ENCODE measurements at places on chromosomes 1 and 21.

- DNase-seq, result no peak
Measured at GRCh38 chr1:231390071-231390470, 32.0 kb downstream of the EGLN1 start.

DNA sequence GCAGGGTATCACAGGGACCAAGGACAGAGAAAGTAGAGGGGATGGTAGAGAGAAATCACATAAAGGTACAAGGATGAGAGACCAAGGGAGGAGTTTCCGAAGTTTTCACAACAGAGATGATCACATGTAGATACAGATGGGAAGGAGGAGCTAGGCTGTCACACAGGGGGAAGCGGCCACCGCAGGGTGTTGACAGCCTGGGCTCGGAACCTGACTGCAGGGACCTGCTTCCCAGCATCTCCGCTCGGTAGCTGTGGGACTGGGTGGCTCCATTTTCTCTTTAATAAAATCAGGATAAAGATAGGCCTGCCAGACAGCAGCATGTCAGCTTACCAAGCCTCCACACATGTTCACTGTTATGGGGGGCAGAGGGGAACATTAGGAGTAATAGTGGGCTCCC lies 32.3 kb downstream of the CDCA8 start:
- no peak for DNase-seq

DNA sequence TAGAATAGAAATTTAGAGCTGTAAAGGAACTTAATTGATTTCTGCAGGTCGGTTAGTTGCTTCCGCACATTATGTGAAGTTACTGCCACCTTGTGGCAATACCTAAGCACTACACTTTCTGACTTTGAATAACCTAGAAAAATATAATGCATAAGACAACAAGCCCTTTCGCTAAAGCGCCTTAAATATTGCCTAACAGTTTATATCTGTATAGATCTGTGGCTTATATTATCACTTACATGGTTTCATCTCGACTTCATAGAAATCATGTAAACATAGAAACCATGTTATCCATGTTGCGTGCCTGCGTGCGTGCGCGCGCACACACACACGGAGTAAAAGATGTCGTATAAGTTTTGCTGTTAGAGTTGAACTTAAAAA lies 10.9 kb upstream of the IFI16 start:
- peak; percentile 71 for DNase-seq

DNA sequence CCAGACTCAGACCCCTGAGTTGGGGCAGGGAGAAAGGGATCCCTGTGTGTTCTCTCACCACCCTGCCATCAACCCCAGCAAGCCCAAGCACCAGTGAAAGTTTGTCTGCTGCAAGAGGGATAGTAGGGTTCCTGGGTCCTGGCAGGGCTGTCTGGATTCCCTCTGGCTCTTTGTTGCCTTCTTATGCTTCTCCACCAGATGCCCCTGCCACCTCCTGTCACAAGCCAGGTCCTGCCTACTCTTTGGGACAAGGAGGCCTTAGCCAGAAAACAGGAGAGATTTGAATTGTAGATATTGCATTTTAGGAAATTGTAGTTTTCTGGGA lies 21.7 kb downstream of the UBE2T start:
- DNase-seq, result no peak

- peak; percentile 73 for DNase-seq
Measured at GRCh38 chr1:202807451-202807925, 733 bp downstream of the KDM5B start.

DNA sequence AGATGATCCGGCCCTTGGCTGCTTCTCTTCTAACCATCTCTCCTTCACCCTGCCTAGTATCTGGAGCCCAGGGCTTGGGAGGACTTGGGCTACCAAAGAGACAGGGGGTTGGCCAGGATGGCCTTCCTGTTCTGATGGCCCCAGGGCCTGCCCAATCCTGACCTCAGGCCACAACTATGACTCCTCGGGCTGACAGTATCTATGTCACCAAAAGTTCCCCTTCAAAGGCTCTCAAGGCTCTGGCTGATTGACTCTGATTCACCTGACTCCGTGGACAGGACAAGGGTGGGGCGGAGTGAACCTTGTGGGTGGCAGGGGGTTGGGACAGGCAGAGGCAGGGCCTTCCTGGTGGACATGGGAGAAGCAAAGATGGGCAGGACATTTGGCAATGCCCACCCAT lies 12.7 kb downstream of the MEF2D start:
- DNase-seq, result no peak

DNA sequence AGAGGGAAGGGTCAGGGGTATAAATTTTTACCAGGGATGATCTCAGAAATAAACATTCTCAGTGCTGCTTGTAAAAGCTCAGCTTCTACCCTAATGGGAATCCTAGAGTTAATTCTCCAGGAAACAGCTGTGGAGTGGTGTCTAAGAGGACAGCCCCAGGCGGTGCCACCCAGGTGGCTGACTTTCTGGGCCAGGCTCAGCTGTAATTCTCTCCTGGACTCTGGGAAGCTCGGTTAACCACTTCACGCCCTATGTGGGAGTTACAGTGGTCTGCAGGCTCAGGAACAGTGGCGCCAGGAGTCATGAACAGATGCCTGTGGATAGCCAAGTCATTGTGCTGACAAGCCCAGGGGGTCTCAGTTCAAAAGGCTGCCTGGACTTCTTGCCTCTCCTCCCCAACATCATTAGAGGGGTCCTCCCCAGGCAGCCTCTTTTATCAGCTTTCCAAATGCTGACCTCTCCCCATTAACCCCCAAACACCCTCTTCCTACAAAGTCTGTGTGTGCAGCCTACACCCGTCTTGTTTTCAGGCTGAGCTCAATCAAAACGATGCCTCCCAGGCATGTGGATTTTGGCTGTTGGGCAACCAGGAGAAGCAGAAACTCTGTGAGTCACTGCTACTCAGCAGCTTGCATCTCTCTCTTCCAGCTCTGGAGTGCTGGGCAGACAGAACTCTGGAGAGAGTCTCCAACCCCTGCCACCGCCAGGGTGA lies 1.2 kb downstream of the HHIPL2 start:
- DNase-seq, result no peak

DNA sequence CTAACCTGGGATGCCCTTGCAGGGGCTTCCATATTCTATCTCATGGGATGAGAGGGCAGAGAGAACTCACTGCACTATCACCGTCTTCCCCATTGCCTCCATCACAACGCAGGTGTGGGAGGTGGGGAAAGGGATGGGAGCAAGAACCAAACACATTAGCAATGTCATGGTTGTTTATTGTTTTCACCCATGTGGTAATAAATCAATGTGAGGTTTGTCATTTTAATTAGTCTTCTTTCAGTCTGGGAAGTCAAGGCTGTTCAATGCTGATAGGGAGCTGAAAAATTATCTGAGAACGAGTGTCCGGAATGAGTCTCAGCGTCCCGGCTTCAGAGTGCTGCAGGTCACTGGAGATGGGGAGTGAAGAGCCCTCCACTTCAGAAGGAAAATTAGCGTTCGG lies 268.5 kb downstream of the DUSP10 start:
- DNase-seq, result no peak

DNA sequence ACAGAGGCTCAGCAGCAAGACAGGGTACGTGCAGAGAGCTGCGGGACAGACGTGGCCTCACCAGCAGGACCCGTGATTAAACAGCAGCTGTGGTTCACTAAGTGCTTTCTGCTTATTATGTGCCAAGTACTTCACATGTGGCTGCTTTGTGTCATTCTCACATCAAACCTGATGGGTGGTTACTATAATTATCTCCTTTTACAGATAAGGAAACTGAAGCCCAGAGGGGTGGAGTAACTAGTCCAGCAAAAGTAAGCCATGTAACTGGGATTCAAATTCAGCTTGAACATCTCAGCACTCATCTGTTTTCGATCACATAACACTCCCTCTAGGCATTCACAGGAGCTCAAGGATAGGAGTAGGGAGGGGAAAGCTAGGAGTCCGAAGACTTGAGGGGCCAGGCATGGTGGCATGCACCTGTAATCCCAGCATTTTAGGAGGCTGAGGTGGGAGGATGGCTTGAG lies 50.8 kb upstream of the CLIC4 start:
- DNase-seq, result no peak

DNA sequence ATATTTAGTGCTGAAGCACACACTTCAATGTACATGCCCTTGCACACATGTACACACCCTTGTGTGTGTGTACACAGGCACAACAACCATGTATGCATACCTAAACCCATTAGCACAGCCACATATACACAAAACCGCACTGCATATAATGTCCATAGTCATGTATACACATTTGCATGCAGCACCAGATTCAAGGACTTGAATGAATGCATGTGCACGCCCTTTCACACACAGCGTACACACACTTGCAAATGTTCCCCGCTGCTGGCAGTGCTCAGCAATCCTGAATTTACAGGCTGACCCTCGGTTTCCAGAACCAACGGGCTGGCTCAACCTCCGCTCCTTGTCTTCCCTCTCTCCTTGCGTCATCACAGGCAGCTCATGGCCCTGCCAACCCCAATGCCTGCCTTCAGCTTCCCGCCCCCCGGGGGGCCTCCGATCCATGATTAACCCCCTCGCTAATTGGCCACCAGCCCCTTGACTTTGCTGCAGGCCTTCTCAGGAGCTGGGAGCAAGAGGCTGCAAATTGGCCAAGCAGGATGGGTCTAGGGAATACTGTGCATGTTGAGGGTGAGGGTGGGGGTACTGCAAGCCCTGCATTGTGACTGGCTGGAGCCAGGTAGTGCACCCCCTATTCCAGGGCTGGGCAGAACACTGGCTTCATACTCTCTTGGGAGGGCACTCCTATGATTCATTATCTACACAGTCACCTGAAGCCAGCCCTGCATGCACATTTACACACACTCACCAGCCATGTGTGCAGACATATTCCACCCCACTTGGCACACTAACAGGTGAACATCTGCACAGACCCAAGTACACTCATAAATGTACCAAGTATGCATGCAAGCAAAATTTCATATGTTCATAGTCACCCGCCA lies 7.9 kb downstream of the GPR3 start:
- DNase-seq, result no peak

- no peak for DNase-seq
Measured at GRCh38 chr1:219277304-219278105, 103.8 kb downstream of the LYPLAL1 start.

GRCh38 chr1:233759665-233760064 lies 144.8 kb upstream of the SLC35F3 start:
- no peak for DNase-seq

DNA sequence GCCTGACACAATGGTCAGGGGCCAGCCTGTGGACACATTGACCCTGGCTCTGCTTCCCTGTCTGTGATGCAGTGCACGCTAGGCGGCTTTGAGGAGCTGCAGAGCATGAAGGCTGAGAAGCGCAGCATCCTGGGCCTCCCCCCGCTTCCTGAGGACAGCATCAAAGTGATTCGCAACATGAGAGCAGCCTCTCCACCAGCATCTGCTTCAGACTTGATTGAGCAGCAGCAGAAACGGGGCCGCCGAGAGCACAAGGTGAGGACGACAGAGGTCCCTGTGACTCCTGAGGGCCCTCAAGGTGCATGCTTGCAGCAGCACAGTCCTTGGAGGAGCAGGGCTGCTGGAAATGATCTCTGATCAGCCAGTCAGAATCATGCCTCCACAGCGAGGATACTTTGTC lies 8.6 kb downstream of the STRIP1 start:
- DNase-seq, result no peak

DNA sequence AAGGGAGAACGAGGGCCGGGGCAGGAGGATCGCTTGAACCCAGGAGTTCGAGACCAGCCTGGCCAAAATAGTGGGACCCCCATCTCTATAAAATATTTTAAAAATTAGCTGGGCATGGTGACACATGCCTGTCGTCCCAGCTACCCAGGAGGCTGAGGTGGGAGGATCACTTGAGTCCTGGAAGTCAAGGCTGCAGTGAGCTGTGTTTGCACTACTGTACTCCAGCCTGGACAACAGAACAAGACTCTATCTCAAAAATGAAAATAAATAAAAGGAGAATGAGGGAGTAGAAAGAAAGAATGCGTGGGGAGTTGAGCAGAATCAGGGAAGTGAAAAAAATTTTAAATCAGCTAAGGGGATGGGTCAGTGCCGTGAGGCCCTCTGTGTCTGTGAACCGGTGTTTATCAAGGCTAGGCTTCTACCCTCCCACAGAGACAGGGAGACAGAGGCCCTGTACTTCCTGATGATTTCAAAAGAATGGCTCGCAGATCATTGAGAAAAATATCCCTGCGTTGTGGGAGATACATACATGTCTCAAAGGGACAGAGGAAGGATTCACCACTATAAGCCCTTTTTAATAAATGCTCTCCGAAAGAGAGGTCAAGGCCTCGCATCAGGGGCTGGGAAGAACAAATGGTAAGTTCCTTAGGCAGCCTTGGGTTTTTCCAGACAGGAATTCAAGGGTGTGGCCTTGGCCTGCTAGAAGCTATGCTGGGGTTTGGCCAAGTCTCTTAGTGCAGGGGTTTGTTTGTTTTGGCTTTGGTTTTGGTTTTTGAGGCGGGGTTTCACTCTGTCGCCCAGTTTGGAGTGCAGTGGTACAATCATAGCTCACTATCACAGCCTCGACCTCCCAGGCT lies 20.7 kb downstream of the IL10RB start:
- DNase-seq, result no peak

DNA sequence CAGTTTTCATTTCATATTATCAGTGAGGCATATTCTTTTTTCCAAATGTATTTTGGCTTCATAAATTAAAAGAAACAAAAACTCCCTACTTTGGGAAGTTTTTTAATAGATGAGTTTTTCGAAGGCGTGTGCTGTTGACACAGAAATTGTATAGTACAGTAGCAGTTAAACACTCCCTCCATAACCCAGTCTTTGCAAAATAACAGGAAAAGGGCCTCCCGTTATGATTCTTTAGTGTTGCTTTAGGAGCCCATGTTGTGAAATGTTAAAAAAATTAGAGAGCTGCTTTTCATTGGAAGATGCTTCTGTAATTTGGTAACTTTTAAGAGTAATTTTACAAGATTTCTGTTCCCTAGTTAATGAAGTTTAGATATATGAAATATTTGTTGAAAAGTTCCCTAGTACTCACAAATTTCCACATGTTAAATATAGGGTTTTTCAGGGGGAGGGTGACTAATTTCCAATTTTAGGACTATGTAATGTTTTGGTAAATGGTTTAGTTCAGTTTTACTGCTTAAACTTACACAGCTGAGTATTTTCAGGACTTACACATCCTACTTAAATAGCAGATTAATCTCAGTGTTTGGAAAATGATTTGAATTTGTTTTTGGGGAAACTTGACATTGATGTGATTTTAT lies 2.0 kb downstream of the CAMSAP2 start:
- DNase-seq, result no peak

DNA sequence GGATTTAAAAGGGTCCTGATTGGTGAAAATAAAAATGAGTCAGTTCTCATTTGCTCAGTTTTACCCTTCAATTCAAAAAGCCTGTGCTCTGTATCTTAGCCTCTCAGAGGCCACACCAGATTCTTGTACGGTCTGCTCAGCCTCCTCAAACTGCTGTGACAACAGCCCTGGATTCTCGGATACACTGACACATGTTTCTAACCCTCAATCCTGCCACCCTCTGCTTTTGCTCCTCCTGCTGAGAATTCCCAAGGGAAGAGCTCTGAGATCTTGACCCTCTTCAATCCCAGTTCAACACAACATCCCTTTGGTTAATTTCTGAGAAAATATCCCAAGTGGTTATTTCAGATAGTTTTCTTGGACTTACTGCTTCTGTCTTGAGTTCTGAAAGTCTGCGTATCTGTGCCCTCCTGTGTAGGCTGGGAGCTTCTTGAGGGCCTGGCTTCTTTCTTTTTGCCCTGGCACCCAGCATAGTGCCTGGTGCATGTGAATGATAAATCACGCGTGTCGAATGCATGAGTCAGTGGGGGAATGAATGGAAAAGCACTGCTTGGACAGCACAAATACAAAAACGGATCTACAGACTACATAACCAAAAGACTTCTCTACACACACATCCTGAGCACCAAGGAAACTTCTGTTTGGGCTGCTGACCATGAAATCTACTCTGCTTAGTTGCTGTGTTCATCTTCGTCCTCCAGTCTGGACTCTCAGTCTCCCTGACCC lies 24.5 kb downstream of the IRF2BP2 start:
- DNase-seq, result no peak
